ENCODE measurements at places on chromosomes 1 and 21.

DNA sequence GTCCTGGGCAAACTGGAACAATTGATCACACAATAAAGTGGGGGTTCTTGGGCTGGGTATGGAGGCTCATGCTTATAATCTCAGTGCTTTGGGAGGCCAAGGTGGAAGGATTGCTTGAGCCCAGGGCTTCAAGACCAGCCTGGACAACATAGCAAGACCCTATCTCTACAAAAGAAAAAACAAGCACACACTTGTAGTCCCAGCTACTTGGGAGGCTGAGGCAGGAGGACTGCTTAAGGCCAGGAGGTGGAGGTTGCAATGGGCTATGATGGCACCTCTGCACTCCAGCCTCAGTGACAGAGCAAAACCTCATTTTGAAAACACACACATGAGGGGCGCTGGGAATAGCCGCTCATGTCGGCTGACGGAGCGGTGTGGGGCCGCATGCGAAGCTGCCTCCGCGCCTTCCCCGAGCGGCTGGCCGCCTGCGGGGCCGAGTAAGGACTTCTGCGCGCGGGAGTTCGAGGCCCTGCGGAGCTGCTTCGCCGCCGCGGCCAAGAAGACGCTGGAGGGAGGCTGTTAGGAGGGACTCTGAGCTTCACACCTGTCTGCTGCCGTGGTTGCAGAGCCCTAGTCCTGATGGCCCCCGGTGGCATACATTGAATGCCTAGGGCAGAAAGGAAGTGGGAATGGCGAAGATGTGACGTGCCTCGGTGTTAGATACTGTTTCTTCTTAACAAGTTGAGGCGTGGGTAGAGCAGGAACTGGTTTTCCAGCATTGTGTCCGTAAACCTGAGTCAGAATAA is 59.5 kb downstream of the ACBD3 start:
- no peak for DNase-seq

DNA sequence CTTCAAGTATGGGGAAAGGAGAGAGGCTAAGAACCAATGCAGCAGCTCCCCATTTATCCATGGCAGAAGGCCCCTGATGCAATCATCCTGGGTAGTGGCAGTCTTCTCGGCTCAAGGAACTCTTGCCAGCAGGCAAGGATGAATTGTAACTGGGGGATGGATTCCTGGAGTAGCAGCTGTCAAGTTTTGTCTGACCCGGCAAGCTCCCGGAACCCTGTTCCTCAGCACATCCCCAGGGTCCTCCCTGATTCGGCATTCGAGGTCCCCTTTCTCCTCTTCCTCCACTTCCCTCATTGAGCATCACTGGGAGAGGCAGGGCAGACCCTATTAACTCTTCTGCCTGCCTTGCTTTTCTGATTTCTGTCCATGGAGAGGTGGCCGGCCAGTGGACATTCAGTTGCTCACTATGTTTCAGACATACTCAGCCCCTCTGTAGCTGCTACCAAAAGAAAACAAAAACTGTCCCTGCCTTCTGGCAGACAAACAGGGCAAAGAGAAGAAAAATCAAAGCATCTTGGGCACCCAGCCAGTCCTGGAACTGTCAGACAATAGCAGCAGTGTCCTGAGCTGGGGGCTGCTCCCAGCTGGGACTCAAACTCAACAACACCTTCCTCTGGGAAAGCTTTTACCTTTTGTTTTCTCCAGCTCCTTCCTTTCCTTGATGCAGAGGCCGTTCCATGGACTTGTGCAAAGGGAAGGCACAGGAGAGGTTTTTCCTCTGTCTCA is 5.6 kb upstream of the PTCH2 start:
- no peak for DNase-seq

DNA sequence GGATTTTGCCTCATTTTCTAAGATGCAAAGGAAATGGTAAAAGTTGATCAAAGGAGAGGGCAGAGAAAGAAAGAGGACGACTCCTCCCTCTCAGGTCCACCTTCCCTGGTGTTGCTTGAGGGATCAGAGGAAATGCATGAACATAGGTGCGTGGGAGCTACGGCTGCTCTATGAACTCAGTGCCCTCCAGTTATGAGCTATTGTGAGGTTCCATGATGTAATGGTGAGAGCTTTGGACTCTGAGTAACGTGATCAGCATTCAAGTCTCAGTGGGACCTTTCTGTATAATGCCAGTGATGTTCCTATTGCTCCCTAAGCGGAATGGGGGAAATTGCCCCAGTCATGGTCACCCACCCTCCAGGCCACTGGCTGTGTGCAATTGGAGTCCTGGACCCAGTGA is 25.9 kb upstream of the NBPF3 start:
- DNase-seq = no peak

DNA sequence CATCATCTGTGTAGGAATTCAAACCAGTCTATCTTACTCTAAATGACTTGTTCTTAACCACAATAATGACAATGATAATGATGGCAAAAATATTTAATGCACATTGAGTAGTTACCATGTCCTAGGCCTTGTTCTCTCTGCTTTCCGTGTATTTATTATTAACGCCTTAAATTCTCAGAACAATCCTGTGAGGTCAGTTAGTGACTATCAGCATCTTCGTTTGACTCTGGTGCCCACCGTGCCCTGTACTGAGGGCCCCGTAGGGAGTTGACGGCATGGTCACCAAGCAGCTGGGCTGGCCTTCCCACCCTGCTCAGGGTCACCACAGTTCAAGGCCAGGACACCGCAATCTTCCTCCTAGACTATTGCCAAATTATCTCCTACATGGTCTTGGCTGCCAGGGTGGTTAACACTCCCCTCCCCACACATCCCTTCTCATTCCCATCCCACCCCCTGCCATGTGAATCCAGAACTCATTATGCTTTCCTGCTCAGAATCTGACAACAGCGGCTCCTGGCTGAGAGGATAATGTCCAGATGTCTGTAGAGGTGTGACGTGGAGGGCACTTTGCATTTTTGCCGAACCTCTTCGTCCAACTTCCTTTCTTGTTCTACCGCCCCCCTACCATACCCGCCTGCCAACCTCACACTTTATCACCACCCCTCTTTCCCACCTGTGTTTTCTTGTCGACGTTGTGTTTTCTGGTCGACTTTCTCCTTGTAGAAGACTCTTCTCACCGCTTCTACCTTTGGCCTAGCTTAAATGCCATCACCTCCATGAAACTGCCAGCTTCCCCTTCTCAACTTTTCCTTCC is 33.4 kb downstream of the IGFN1 start:
- DNase-seq = no peak

DNA sequence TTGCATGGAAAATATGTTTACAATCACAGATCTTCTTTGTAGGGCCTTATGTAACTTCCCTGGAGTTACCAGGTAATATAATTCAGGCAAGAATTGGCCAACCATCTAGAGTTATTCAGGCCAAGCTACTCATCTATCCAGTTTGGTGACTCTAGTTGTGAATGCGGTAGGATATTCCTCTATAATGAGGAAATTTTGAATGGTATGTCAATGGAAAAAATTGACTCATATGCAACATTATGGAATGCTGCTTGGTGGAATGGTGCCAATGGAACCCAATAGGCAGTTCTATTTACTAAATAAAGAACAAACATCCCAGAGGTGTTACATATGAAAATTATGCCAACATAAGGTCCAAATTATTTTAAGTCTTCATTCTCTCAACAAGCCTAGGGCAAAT is 5.6 kb upstream of the TNFSF18 start:
- no peak for DNase-seq

GRCh38 chr1:92768915-92769314 is 16.0 kb downstream of the EVI5 start:
- no peak for DNase-seq

GRCh38 chr1:34743775-34744174 is 11.1 kb upstream of the GJB5 start:
- DNase-seq = no peak

GRCh38 chr1:228783418-228784040 is 48.2 kb downstream of the RHOU start:
- no peak for DNase-seq

DNA sequence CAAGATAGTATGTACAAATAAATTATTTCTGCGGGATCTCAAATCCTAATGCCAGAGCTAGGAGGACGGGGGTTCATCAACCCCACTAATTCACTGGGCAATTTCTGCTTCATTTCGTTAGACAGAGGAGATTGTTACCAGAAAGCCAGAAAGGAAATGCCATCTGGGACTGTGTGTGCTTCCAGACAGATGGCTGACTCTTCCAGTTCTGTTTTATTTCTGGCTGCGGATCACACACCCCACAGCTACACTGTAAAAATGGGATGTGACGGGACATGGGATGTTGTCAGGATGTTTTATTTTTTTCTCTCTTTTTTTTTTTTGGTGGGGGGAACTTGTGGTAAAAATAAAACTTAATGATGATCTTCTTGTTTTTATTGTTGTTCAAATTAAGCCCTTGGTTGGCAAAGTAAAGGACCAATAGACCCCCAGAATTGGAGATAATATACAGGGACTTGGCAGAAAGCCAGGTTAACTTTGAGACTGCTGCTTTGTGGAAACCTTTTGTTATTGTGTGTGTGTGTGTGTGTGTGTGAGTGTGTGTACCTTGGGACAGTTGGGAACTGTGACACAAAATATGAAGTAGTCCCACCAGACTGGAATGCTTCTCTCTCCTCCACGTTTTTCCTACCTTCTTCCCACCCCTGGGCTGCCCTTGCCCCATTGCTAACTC is 114.5 kb downstream of the NUF2 start:
- DNase-seq = no peak

GRCh38 chr1:14968251-14968851 is 185.2 kb upstream of the TMEM51 start:
- no peak for DNase-seq

- DNase-seq = no peak
These were observed 19.9 kb downstream of the ETNK2 start for GRCh38 chr1:204131978-204132377.

Measured in activated T-cell treated with anti-CD3 and anti-CD28 coated beads for 1 hour (primary cell).